Endothelial cell of umbilical vein (primary cell): ENCODE measurements at places on chromosomes 12 and 14.

- no peak for DNase-seq
These were observed 1266.1 kb downstream of the LRFN5 start for GRCh38 chr14:42872786-42873185.

DNA sequence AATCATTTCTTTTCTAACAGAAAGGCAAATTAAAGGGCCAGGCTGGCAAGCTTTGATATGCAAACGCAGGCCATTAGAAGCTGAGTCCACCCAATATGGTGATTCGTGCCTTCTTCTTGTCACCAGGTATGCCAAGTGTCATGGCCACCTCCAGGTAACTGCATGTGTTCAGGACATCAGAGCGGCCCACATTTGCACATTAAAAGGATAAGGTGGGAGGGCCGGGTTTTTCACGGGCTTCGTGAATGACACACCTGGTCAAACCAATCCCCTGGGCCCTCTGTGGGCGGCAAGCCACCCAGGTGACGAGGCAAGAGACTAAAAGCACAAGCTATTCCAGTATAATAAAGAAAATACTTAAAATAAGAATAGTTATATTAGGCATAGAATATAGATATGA, 75.9 kb upstream of the TSPAN11 start:
- DNase-seq: no peak

GRCh38 chr12:89439941-89440340, 84.7 kb downstream of the GALNT4 start:
- peak; percentile 45 for DNase-seq

DNA sequence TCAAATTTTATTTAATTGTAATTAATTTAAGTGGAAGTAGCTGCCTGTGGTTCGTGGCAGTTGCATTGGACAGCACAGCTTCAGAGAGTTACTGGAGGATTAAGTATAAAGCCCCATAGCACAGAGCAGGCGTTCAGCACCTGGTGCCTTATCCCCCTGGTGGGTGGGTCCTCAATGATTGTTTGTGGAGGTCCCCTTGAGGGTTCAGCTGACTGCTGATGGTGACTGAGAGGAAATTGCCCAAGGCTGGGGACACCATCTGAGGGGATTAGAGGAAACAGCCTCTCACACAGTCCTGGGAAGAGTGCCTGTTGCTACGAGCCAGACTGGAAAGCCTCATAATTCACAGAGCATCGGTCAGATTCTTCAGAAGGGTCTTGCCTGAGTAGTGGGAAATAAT, 83.4 kb upstream of the NOS1 start:
- no peak for DNase-seq

DNA sequence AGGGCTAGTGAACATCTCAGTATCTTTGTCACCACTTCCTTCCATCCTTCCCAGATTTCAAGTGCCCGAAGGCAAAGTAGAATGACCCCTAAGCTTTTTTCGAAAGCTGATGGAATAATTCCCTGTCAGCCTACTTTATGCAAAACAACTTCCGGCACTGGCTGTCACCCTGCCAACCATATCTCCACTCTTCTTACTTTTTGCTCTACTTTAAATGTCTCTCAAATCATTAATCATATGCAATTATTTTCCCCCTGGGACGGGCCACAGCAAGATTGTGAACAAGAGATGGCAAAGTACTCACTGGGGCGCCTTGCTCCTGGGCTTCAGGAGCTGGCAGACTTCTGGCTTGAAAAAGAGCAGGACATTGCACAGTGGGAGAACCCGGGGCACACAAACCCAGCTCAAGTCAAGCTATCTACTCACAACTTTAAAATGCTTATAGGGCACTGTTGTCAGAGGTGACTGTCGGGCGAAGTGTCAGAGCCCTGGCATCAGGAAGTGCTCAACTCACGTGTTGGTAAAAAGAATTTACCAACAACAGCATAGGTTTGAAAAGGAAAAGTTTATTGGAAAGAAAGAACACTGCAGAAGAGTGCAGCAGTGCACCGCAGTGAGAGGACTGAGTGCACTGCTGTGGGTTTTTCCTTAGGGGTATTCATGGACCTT, 373.5 kb downstream of the PAWR start:
- DNase-seq: no peak

- DNase-seq: no peak
These were observed 352.2 kb downstream of the FSCB start for GRCh38 chr14:44154874-44155273.

DNA sequence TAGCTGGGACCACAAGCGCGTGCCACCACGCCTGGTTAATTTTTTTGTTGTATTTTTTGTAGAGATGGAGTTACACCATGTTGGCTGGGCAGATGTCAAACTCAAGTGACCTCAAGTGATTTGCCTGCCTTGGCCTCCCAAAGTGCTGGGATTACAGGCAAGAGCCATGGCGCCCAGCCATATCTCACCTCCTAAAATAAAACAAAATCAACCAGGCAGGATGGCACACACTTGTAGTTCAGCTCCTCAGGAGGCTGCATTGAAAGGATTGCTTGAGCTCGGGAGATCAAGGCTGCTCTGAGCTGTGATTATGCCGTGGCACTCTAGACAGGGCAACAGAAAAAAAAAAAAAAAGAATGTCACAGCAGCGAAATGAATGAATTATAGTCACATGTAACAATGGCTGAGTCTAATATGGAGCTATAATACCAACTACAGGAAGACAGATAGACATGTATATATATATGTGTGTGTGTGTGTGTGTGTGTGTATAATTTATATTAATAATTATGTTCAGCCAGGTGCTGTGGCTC, 19.3 kb upstream of the TMEM120B start:
- DNase-seq: no peak

GRCh38 chr12:53274445-53274844, 6.3 kb downstream of the ESPL1 start:
- DNase-seq: no peak

GRCh38 chr12:19783547-19784444, 344.5 kb downstream of the AEBP2 start:
- no peak for DNase-seq

GRCh38 chr12:28457785-28458184, 267.5 kb downstream of the CCDC91 start:
- DNase-seq: no peak

GRCh38 chr12:67517181-67517887, 131.2 kb upstream of the DYRK2 start:
- no peak for DNase-seq

GRCh38 chr12:20274008-20274407, 94.3 kb upstream of the PDE3A start:
- DNase-seq: no peak

GRCh38 chr12:49987625-49988303, 15.0 kb downstream of the AQP6 start:
- DNase-seq: no peak

DNA sequence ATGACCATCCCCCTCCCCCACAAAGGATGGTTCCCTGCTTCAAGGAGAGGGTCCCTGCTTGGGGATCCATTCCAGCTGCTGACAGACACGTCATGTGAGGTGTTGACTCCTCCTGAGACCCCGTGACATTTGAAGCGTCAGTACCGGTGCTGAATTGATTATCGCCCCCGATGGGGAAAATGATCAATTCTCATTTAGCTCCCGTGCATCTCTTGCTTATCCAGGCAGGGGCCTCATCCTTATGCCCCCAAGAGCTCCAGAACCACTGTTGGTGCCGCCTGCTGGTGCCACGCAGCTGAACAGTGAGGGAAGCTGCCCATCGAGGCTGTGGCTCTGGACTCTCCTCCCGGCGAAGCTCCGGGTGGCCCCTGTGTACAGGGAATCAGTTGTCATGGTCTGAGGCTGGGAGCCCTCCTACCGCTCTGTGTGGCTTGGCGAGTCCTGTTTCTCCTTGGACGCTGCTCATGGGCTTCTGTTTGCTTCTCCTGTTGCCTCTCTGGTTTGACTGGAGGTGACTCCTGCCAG, 4.6 kb downstream of the KIF26A start:
- no peak for DNase-seq
